ENCODE measurements at places on chromosomes 6 and 20.

GRCh38 chr6:2763876-2764540, 1.2 kb upstream of the WRNIP1 start:
- DNase-seq, result no peak

- no peak for DNase-seq
These were observed 24.7 kb downstream of the ETV7 start for GRCh38 chr6:36362551-36363370.

GRCh38 chr6:156942266-156942665, 165.1 kb downstream of the ARID1B start:
- DNase-seq, result no peak

DNA sequence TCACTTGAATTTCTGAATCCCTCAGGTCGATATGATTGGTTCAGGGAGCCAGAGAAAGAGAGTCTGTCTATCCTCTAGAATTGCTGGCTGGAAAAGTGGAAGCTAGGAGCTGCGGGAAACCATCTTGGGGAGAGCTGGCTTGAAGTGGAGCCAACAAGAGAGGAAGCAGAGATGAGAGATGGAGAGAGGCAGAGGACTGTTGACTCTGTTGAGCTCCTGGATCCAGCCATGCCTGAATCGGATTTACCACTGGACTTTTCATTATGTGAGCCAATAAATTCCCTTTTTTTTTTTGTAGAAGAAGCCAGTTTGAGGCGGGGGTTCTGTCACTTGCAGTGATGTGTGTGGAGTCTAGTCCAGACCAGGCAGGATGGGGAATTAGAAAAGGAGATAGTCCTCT, 13.9 kb upstream of the SLC9A8 start:
- DNase-seq, result no peak

DNA sequence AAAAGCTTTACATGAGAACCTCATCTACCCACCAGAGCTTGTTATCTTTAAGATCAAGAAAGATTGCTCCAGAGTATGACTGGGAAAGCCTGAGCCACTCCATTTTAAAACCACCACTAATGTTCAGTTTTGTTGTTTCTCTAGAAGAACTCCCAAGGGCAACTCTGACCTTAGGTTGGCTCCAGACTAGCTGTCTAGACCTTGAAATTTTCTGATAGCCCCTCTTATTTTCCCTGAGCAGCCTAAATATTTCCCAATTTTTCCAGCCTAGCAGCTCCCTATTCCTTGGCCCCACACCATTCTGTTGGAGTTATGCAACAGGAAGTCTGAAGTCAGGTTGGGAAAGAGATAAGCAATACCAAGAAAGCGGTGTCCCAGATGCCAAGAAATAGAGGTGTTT, 84.6 kb upstream of the TCF21 start:
- no peak for DNase-seq

- DNase-seq, result no peak
These were observed 432.8 kb downstream of the GRIK2 start for GRCh38 chr6:101826269-101826668.

- no peak for DNase-seq
These were observed 25.8 kb upstream of the PLCG1 start for GRCh38 chr20:41111578-41111951.

DNA sequence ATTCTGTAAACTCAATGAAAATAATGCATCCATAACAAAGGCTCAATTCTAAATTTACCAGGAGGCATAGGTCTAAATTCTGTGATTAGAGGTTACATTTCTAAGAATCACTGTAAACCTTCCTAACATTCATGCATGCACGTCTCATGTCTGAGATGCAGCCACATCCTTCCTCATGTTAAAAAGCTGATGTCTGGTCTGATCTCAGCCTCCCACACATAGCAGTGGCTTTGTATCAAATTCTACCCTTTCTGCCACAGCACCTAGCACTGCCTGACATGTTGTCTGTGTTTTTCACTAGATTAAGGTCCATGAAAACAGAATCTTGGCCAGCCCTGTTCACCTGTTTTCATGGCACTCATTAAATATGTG, 171.1 kb downstream of the WDR27 start:
- DNase-seq, result no peak

DNA sequence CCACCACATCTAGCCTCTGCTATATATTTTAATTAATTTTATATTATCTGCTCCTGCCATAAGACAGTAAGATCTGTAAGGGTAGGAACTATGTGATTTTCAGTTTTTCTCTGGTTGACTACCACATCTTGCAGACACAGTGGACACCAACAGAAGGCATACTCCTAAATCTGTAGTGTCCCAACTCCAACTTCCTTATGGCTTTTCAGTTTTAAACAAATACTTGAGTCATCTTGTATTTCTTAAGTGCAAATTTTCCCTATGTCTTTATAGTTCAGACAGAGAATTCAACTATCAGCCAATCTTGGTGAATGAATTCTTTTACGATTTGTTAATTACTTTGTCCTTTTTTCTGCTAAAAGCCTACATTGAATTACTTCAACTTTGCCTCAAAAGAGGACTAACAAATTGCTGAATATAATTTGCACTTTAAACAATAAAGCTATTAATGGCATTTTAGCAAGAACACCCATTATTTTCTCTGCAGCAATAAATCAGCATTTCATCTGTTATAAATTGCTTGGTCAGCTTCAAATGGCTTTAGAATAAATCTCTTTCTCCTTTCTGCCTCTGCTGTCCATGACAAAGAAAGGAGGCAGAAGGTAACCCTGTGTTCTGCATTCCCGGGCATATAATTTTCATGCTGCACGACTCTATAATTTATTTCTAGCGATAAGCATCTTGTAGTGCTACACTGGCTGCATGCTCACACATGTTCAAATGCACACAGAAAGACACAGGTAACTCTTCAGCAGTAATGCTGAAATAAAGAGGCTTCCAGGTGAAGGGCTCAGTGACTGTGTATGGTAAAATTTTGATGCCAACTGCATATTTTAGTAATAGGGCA, 144.8 kb downstream of the BACH2 start:
- no peak for DNase-seq

- DNase-seq, result no peak
These were observed 5.3 kb downstream of the NAA20 start for GRCh38 chr20:20022498-20022897.

DNA sequence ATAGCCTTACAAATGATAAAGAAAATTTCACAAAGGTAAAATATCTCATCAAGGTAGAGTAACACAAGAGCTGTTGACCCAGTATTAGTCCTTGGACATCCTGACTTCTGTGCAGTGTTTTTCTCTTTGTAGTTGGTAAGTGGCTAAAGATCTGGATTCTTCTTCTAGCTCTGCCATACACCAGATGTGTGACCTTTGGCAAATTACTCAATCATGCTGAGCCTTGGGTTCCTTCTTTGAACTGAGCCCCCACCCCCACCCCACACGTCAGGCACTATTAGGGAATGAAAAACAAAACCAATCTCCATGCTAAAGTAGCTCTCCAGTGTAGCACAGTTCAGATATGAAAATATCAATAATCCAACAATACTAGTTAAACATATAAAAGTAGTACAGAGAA, 15.1 kb upstream of the TRIM39 start:
- no peak for DNase-seq

- no peak for DNase-seq
These were observed 555.3 kb upstream of the CHD6 start for GRCh38 chr20:42173440-42173839.

GRCh38 chr20:21101932-21102575, 4.1 kb downstream of the LINC00237 start:
- DNase-seq, result no peak

- no peak for DNase-seq
These were observed 49.0 kb upstream of the CDYL start for GRCh38 chr6:4727217-4727616.

- DNase-seq, result no peak
These were observed 4.5 kb downstream of the SOX12 start for GRCh38 chr20:329851-330232.

DNA sequence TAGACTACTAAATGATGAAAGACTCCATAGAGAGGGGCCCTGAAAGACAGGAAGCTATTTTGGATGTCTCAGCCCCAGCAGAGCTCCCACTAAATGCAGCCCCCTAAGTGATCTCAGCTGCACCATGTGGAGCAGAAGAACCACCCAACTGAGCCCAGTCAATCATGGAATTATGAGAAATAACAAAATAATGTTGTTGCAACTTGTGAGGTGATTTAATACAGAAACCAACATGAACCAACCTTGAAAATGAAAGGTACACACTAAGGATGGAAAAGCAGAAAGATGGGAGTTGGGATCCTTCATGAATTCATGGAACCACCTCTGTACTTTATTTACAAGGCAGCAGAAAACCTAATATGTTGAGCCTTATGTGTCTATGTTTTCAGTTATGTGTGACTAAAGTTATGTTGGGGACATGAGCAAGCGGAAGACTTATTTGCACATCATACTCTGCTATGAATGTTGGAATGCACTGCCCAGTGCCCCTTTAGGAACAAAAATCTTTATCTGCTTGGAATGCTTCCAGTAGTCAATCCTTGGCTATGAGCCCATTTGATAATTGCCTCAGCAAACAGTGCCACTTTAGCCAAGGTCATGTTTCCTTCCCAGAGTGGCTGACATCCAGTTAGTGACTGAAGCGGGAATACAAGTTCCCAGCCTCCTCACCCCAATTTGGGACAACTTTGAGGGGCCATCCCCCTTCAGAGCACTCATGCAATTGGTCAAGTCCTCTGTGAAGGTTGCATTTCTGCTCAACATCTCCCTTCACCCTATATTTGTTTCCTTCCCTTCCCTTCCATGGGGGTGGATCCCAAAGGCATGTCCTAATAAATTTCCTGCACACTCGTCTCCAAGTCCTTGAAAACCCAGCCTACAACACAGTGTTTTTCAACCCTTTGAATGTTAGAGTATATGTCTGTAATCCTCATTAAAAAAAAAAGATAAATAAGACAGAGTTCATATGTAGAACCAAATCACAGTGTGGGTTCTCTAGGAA, 18.4 kb downstream of the TP53RK start:
- no peak for DNase-seq

DNA sequence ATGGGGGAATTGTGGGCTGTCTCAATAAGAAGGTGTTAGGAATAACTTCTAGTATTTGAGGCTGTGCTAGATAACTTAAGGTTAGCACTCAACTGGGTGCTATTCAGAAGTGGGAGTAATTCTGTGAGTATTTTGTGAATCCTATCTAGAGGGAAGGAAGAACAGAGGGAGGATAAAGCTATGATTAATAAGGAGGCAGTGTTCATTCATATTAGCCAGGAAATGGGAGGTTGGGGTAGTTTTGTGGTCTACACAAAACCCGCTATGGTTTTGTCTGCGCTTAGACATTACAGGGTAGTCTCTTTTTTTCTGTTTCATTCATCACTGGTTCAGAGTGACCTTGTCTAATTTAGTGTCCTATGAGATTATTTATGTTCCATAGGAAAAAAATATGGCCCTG, 341.0 kb downstream of the ARHGAP18 start:
- no peak for DNase-seq

DNA sequence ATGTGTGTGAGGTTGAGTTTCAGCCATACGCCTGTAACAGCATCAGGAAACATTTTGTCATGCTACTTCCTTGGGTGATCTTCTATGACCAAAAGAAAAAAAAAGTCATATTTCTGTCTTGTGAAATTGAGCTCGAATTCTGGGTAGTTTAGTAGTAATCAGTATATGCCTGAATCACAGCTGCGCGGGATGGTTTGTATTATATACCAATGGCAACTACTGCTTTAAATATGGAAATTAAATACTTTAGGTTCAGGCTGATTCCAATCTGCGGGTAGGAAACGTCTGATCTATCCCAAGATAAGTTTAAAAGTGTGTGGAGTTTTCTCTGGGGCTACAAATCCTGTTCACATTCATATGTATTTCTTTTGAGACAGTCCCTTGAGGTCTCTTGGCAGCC, 115.6 kb upstream of the FERMT1 start:
- no peak for DNase-seq

- DNase-seq, result no peak
These were observed 26.3 kb downstream of the ALDH5A1 start for GRCh38 chr6:24520929-24521546.

- no peak for DNase-seq
These were observed 19.2 kb downstream of the MRPS18A start for GRCh38 chr6:43668151-43669028.

DNA sequence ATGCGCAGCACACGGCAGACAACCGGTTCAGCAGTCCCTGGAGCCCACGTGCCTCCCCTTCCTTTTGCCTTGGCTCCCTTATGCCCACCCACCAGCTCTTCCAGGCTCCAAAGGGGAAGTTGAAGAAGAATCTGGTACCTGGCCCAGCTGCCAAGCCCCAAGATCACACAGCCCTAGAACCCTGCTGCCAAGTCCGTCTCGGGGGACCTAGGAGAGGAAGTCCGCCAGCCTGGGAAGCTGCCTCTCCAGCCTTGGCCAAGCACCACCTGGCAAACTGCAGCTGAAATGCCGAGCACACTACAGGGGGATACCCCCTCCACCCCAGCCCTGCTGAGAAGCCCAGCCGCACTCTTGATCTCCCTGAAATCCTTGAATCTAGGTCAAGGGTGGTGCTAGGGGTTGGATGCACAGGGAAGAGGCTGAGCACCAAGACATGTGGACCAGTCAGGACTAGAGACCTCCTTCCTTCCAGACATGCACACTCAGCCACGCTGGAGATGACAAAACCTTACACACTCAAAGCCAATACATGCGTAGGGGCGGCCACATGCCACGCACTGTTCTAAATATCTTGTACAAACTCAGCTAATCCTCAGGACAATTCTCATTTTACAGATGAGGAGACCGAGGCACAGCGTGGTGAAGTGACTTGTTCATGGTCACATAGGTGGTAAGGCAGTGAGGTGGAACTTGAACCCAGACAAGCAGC, 124.1 kb downstream of the PREX1 start:
- no peak for DNase-seq

DNA sequence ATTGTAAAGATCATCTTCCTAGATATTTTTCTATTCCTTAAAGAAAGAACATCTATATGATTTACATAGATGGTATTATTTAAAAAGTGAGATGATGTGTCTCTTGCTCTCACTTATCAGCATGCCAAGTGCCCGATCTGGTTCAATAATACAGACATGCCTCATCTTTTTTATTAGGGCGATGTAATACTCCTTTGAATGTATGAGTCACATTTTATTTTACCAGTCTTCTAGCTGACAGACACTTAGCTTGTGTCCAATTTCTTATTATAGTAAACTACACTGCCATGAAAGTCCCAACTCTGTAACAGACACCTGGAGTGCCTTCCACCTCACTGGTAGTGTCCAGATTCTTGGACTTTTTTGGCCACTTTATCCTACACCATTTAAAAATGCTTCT, 586.6 kb upstream of the BTBD3 start:
- DNase-seq, result no peak

GRCh38 chr20:17896771-17897369, 71.7 kb downstream of the SNX5 start:
- DNase-seq, result no peak

GRCh38 chr20:7943891-7944290, 3.6 kb upstream of the HAO1 start:
- DNase-seq, result no peak

GRCh38 chr6:4895971-4896370, 107.9 kb downstream of the RPP40 start:
- DNase-seq, result no peak

DNA sequence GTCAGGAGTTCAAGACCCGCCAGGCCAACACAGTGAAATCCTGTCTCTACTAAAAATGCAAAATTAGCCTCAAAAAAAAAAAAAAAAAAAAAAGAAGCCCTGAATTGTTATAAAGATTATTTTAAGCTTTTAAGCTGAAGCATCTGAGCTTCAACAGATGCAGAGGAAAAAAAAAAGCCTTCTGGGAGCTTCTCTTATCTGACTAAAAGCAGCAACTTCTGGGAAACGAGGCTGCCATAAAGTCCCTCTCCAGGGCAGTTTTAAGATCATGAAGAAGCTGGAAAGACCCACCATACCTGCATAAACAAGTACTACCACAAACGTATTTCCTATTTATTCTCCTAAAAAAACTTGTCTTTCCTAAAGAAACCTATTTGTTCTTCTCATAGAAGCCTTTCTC, 3.6 kb downstream of the SERINC3 start:
- no peak for DNase-seq

GRCh38 chr6:90179190-90180169, 117.2 kb downstream of the BACH2 start:
- DNase-seq, result no peak

Data from keratinocyte (primary cell).